CD4-positive, alpha-beta T cell treated with Interferon alpha-2 for 1 hour (primary cell): ENCODE measurements at places on chromosomes 11 and 22.

DNA sequence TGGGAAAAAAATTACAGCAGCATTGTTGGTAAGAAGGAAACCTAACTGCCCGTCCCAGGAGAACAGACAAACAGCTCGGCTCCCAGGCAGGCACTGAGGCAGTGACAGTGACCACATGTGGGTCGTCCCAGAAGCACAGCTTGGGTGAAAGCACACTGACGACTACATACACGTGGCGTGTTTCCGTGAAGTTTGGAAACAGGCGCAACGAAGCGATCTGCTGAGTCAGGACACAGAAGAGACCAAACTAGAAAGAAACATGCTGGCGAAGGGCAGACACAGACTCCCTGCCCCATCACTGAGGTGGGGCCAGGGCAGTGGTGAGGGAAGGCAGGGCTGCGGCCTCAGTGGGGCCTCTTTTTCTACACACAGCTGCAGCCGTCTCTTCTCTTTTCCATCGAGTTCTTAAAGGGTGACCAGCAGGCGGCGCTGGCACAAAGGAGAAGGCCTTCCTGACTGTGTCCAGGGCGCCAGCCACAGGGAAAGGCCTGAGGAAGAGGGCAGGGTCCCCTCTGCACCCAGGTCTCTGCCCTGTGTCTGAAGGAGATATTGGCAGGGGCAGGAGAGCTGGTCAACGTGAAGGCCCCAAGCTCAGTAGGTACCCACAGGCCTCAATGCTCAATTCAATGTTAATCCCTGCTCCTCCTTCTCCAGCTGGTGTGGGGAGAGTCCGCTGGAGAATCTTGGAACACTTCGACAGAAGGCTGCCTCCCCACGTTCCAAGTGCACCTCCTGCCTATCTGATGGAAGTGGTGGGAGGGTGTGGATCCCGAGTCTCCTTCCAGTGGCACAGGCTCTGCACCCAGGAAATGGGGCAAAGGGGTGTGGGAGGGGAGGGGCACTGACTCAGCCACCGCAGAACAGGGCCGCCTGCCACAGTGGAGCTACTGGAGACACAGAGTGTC, 19.9 kb downstream of the CARS1 start:
- DNase-seq: peak; percentile 54

DNA sequence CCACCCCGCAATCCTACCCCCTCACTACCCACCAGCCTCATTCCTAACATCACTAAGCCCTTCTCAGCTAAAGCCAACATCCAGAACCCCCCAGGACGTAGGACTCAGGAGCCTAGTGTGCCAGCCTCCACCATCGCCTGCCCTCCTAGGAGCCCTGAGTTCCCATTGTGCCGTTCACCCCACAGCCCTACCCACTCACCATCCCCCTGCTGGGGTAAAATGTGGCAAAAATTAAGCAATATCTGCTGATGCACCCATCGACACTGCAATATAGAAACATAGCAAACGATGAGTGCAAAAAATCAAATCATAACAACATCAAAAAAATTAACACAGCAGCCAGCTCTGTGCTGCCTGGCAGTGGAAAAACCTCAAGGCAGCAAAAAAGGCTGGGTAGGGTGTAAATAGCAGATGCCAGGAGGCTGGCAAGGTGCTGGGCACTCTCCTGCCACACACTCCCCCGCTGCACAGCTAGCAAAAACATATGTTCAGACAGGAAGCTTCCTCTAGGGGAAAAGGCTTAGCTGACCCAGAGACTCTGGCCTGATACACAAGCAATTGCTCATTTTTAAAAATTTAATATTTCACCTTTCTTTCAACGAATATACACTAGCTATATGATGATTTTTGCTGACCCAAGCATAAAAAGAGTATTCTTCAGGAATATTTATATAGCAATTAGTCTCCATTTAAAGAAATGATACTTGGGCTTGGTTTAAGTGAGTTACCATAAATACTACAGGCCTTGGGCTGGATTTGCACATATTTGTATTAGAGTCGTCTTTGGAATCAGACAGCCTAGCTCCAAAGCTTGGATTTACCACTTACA, 33.8 kb downstream of the PRDM10 start:
- no peak for DNase-seq

GRCh38 chr11:62067741-62068140, 56.1 kb upstream of the INCENP start:
- no peak for DNase-seq

- DNase-seq: no peak
Measured at GRCh38 chr11:45507916-45508315, 157.5 kb downstream of the CHST1 start.

GRCh38 chr11:131955904-131956303, 585.5 kb downstream of the NTM start:
- no peak for DNase-seq

DNA sequence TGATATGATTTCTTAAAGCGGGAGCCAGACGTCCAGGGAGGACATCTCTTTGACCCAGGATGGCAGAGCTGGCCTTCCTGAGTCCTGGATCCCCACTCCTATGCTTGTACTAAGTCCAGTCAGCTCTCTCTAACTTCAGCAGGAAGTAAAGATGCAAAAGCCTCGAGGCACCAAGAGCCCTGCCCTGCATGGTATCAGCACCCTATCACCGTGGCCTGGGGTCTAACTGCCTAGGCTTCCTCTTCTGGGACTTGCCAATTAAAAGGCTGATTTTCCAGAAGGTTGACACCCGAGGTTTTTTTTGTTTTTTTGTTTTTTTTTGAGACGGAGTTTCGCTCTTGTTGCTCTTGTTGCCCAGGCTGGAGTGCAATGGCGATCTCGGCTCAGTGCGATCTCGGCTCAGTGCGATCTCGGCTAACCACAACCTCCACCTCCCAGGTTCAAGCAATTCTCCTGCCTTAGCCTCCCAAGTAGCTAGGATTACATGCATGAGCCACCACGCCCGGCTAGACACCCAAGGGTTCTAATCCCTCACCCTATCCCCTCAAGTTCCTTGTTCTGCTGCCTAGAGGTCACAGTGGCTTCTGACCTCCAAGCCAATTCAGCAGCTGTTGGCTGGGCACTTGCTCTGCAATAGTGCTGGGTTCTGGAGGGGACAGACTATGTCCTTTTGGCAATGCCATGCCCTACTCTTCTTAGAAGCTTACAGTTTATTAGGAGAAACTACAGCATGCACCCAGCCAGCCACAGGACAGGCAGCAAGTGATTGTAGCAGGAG, 50.6 kb upstream of the FTH1 start:
- DNase-seq: no peak

DNA sequence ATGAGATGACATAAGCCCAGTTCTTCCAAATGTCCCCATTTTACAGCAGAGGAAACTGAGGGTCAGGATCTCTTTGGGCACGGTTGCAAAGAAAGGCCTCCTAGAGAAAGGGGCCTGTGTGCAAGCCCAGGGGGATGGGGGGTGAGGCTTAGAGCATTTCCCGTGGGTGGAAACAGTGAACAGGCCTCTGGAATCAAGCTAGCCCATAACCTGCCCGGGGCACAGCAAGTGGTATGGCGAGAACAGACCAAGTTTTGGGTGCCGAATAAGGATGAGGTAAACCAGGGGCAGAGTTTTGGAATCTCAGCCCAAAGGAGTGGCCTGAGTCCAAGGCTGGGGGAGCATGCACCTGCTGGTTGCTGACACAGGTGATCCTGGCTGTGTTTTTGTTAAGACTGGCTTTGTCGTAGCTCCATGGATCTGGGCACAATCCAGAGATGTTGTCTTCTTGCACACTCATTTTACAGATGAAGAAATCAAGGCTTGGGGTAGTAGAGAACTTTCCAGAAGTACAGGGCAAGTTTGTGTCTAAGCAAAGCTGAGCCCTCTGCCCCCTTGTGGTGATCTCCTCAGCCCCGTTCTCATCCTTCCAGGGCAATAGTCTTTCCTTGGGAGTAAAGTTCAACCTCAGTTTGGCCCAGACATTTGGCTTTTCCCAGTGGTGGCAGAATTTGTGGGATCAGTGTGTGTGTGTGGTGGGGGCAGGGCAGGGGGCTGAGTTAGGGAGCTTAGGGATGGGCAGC, 53.5 kb upstream of the MYEOV start:
- DNase-seq: no peak

DNA sequence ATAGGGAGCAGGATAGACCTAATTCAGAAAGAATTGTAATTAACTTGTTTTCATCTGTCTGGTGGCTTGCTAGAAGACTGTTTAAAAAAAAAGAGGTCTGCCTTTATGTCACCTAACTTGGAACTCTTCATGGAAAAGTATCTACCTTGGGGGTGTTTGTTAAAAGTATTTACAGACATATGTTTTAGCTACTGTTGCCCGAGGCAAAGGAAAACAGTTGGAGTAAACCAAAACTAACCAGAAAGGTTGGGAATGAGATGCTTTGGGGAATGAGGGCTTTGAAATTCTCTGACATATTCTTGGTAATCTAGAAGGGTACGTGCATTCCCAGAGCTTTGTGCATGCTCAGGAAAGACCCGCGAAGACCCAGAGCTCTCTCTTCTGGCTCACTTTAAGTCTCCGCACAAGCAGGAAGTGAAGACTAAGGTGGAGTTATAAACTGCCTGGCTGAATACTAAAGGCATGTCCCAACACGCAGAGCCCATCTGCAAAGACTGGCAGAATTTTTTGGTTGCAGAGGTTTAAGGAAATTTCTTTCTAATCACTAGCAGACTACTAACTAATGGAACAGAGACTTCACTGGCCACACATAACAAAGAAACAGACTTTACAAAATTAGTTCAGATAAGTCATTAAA, 33.2 kb downstream of the HIKESHI start:
- no peak for DNase-seq

DNA sequence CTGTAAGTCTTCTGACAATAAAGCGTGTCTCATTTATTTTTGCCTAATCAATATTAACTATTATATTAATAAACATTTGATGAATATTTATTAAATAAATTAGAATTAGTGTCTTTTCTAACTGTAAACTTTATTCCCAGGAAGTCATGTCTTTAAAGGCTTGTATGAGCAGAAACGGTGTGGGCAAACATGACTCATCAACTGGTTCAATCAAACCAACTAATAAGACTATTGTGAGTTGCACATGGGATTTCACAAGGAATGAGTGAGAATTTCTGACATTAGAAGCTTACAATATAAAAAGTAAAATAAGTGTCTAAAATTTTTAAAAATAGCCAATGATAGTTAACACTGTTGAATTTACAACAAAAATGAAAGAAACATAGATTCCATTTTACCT, 259.2 kb upstream of the CTSC start:
- DNase-seq: no peak

DNA sequence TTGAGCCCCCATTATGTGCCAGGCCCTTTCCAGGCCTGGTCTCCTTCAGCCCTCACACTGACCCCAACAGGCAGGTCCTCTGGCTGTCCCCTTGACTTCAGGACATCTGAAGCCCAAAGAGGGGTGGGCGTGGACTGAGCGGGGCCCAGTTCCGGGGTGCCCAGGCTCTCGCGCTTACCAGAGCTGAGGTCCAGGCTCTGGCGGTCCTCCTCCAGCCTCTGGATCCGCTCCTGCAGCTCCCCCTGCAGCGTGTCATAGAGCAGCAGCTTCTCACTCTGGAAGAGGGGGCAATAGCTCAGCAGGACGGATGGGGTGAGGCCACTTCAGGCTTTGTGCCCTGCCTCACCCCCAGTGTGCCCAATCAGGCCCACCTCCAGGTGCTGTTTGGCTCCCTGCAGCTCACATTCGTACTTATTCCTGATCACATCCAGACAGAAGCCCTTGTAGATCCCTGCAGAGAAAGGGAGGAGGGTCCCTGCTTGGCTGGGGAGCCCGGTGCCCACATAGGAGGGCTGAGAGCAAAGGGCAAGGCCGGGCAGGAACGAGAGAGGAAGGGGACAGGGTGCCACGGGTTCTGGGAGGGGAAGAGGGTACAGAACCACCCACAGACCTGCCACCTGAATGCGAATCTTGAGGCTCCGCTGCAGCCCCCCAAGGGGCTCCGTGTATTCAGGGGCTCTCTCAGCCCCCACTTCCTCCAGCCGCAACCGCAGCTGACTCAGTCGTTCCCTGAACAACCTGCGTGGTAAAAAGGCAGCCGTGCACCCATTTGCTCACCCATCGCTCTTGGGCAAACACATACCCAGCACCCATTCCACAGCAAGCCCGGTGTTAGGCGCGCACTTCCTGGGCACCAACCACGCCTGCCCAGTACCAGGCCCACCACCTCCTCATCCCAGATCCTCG, 4.1 kb downstream of the BRMS1 start:
- no peak for DNase-seq

DNA sequence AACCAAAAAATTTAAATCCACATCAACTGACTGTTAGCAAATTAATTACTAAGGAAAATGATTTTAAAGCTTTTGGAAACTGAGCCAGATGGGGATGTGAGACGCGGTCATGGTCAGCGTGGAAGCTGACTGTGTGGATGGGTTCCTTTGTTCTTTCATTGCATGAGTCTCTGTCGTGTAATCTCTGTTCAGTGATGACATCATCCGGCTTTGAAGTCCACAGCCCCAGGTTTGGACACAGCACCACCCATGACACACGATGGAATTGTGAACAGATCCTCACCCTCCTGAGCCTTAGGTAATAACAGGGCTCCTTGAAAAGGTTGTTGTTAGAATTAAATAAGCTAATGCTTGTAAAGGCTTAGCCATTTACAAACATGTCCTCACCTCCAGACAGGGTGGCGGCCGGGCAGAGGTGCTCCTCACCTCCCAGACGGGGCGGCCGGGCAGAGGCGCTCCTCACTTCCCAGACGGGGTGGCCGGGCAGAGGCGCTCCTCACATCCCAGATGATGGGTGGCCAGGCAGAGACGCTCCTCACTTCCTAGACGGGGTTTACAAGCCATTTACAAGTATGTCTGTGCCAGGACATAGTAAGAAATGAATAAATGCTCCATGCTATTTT, 677.3 kb downstream of the TBC1D22A start:
- DNase-seq: no peak

DNA sequence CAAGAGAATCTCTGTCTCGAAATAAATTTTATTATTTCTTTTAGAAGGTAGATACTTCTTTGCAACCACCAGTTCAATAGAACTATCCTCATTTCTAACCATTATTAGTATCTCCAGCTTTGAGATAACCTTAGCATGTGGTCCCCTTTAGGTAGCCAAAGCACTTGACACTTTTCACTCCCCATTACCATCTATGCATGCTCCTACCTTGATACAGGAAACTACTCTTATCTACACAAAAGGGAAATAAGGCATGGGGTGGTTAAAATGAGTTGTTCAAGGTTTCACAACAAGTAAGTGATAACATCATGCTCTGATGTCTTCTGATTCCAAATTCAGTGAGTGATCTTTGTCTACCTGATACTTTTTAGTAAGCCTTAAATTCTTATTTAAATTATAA, 308.2 kb upstream of the CHORDC1 start:
- no peak for DNase-seq

DNA sequence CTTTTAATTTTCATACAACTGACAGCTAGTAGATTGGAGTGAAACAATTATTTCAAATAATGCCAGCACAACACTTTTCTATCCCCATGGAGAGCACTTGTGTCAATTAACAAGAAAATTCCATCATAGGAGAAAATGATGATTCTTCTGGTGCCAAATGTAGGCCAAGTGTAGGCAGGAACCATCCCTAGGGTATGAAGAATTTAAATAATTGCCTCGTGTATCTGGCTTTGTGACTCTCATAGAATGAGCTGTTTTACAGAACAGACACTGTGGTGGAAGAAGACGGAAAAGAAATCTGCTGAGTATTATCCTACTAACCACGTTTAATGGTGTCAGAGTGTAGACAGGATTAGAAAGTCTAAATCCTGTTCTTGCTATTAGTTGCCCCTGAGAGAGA, 1542.2 kb downstream of the LRRC4C start:
- no peak for DNase-seq
